GM19239 (cell line): ENCODE measurements at places on chromosomes 3 and 15.

GRCh38 chr3:32257042-32257441 lies 18.6 kb downstream of the CMTM8 start:
- no peak for DNase-seq

DNA sequence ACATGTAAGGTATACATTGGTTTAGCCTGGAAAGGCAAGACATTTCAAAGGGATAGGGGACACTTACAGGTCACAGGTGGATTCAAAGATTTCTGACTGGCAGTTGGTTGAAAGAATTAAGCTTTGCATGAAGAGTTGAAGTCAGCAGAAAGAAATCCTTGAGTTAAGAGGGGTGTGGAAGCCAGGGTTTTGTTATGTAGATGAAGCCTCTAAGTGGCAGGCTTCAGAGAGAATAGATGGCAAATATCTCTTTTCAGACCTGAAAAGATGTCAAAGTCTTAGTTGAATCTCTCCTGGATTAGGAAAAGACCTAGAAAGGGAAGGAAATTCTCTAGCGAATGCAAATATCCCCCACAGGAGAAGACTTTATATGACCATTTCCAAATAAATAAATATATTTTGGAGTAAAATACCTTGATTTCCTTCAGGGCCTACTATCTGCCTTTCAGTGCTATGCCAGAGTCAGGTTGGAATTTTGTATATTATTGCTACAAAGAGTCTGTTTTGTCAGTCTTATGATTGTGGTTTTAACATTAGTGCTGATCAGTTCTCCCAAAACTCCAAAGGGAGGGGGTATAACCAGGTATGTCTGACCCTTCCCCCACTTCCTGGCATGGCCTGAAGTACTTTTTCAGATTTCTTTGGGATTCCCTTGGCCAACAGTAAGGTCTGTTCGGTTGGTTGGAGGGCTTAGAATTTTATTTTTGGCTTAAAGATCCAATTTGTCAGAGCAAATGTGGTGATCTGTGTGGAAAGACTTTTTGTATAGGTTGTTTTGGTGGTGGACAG lies 286.4 kb downstream of the LRTM1 start:
- no peak for DNase-seq

- DNase-seq, result no peak
Measured at GRCh38 chr3:114758831-114759699, 388.0 kb downstream of the ZBTB20 start.

GRCh38 chr3:123349201-123349535 lies 99.7 kb downstream of the ADCY5 start:
- DNase-seq, result no peak

- DNase-seq, result no peak
Measured at GRCh38 chr3:193400304-193400703, 21.8 kb upstream of the ATP13A5 start.

DNA sequence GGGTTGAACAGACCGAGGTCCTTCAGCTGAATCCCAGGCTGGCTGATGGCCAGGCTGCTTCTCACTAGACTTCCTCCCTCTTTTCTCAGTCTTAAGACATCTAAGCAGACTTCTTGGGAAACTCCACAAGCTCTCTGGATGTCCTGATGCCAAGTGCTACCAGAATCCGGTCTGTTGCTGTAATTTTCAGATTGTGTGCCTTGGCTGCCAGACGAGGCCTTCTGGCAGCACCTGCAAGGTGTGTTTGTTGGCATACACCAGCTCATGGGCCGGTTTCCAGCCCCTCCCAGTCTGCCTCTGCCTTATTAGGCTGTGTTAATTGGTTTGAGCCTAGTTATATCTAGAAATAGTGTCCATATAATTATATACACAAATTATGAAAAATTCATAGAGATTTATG lies 120.6 kb downstream of the TNIK start:
- no peak for DNase-seq

- DNase-seq, result no peak
Measured at GRCh38 chr3:183247011-183247589, 6.0 kb upstream of the B3GNT5 start.

- DNase-seq, result no peak
Measured at GRCh38 chr3:180319461-180319860, 282.5 kb upstream of the TTC14 start.

DNA sequence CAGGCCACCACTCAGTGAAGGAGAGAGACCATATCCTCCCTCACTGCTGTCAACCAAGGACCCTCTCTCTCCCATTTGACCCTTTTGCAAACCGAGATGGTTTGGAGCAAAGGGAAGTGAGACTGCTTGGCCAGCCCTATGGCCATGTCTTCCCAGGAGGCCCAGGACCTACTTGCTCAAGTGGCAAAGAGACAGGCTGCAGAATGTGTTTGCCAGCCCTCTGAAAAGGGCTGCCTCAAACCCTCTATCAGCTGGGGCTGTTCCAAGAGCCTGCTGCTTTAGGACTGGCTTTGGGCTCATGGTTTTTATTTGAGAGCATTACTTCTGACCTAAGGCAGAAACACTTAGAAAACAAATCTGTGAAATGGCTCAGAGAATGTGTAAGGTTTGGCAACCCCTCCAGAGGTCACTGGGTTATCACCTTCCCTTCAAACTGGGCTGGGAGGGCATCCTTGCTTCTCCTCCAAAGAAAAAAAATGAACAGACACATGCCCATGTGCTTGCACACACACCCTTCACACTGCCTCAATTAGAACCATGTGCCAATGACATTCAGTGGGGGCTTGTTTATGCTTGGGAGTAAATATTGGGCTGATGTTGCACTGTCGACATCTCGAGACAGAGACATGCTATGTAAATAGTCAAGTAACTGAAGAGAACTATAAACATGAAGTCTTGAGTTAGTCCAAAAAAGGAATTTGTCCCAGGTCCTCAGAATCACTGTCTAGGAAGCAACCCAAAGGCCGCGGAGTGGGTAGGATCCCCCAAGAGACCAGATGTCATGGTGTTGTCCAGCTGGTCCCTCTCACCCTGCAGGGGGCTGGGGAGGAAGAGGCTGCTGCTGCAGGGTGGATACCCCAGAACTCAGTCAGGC lies 49.8 kb upstream of the CTDSPL start:
- no peak for DNase-seq

DNA sequence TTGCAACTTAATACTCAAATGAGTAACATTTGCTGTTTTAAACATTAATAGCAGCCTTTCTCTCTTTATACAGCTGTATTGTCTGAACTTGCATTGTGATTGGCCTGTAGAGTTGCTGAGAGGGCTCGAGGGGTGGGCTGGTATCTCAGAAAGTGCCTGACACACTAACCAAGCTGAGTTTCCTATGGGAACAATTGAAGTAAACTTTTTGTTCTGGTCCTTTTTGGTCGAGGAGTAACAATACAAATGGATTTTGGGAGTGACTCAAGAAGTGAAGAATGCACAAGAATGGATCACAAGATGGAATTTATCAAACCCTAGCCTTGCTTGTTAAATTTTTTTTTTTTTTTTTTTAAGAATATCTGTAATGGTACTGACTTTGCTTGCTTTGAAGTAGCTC lies 40.3 kb downstream of the CTNNB1 start:
- no peak for DNase-seq

DNA sequence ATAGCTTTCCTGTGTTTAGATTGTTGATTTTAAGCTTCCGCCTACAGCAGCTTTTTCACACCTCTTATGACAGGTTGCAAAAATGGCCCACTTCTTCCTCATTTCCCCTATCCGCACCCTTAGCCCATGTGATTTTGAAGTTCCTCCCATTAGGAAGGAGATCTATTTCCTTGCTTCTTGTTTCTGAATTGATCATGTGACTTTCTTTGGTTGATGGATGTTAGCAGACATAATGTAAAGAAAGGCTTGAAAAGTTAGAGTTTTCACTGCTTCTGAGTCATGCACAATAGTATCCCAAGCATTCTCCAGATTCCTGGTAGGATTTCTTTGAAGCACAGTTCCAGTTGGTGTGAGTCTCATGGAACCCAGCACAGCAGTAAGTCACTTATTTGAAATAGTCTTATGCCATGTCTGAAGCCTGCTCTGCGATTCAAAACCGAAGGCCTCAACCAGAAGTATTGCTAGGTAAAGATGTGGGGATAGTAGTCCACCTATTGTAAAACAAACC lies 76.6 kb downstream of the EDEM1 start:
- no peak for DNase-seq

DNA sequence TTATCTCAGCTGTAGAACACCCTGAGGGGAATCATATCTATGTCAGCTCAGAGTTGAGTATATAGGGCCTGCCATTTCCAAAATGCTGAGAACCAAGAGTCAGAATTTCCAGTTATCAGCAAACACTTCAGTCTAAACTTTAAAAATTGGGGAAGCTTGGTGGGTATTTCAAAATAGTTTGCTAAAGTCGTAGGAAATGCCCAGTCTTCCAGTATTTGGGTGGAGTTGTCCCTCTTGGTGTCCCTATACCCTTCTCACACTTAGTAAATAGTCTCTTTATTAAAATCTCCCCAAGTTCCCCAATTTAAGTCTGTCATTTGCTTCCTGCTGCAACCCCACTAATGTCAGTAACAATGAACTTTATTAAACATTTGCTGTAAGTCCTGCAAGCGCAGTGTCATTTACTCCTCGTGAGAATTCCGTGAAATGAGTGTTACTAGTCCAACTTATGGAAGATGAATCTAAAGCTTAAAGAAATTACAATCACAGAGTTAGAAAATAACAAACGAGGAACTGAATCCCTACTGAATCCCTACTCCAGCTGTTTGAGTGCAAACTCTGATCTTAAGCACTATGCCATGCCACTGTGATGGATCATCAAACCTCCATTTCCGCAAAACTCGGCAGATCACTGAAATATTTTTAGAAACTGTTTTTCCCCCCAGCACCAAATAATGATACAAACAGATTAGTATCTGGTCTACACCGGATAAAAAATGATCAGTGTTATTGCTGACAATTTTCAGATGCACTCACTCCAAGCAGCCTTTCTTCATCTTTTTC lies 341.7 kb upstream of the PROK2 start:
- no peak for DNase-seq

- no peak for DNase-seq
Measured at GRCh38 chr3:131386429-131387165, 5.0 kb downstream of the NUDT16 start.

DNA sequence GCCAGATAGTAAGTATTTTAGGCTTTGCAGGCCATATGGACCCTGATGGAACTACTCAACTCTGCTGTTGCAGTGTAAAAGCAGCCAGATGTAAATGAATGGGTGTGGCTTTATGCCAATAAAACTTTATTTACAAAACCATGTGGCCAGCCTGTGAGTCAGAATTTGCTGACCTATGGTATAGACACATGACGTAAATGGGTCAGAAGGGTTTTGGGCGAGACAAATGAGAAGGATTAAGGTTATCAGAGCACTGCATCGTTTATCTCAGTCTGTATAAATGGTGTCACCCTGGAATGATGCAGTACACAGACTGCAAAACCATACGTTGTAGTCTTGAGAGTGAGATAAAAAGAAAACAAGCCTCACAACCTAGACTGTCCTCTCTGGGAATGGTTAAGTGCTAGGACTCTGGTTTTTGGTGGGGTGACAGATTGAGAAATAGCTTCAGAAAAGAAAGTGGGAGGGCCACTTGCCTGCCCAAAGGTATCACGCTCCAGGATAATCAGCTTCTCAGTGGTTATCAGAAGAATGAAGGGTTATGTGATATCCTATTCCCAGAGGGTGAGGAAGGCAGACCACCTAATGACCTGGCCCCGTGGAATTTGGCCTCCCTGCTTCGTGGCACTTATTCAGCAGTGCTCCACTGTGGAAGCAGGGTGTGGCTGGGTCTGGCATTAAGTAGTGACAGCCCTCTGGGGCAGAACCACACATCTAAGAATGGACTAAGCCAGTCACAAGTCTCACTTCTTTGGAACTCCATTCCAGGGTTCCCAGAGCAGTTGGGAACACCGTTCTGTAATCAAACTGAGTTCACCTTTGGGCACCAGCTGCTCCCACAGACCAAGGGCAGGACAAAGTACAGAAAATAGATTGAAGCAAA lies 46.1 kb downstream of the ABHD5 start:
- DNase-seq, result no peak

DNA sequence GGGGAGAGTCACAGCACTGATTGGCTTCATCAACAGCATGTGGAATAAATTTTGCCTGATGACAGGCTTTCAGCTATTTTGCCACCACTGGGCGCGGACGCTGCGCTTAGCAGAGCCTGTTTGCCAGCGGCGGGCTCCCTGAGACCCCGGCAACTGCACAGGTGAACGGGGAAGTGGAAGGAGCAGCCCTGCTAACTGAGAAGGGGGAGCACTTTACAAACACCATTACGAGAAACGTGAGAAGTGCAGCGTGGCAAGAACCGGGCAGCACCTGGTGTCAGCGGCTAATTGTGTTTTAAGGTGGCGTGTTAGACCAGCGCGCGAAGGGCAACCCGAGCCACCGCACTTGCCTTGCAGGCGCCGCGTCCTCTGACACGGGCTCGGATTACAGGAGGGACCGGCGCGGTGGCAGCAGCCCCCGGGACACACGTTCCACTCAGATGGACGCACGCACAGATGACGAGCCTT lies 307.8 kb upstream of the ARRDC4 start:
- no peak for DNase-seq

DNA sequence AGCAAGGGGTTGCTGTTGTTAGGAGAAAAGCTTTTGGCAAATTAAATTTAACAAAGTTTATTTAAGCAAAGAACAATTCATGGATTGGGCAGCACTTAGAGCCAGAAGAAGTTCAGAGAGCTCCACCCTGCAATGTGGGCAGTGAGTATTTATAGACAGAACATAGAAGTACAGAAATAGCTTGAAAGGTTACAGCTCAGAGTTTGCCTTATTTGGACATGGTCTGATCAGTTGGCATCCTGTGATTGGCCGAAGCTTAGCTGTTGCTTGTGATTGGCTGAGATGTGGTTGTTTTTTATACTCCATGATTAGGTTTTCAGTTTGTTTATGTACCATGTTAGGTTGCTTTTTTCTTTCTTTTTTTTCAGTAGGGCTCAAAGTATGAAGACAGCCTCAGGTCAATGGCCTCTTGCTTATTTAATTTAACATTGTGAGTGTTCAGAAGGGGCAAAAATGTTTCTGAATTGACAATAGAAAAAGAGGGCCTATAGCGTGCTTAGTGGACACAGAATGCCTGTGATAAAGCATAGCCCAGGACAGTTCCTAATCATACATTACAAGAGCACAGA lies 293.8 kb downstream of the IGSF11 start:
- DNase-seq, result no peak

DNA sequence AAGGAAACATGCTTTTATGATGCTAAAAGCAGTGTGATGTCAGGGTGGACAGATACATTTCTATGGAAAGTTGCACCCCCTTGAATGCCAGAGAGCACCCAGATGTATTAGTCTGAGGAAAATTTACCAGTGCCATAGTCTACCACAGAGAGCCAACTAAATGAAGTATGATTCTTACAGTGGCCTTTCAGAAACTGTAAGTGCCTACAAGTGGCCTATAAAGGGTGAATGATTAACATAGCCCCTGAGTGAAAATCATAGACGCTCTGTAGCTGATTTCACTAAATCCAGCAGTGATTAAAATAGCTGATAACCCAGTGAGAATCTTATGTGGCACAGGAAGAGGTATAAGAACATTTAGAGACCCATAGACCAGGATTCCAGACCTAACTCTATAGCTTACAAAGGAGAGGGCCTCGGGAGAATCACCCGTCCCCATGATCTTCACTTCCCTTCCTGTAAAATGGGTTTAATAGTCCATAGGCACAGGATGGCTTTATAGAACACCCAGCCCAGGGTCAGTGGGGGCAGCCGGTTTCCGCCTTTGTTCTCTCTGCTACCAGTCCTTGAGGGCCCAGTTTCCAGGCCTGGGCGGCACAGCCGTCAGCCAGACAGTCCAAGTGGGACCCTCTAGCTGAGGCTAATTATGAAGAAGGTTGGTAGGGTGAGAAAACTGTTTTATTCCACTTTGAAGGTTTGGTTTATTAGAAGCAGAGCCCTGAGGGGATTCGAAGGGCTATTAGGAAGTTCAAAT lies 35.5 kb upstream of the CACNA2D3 start:
- no peak for DNase-seq

GRCh38 chr3:81707996-81708395 lies 53.4 kb downstream of the GBE1 start:
- DNase-seq, result no peak
